NCI-H2029 (cell line): ENCODE measurements at places on chromosomes 7 and 10.

- no peak for DNase-seq
These were observed 23.4 kb downstream of the SMURF1 start for GRCh38 chr7:99120501-99120900.

DNA sequence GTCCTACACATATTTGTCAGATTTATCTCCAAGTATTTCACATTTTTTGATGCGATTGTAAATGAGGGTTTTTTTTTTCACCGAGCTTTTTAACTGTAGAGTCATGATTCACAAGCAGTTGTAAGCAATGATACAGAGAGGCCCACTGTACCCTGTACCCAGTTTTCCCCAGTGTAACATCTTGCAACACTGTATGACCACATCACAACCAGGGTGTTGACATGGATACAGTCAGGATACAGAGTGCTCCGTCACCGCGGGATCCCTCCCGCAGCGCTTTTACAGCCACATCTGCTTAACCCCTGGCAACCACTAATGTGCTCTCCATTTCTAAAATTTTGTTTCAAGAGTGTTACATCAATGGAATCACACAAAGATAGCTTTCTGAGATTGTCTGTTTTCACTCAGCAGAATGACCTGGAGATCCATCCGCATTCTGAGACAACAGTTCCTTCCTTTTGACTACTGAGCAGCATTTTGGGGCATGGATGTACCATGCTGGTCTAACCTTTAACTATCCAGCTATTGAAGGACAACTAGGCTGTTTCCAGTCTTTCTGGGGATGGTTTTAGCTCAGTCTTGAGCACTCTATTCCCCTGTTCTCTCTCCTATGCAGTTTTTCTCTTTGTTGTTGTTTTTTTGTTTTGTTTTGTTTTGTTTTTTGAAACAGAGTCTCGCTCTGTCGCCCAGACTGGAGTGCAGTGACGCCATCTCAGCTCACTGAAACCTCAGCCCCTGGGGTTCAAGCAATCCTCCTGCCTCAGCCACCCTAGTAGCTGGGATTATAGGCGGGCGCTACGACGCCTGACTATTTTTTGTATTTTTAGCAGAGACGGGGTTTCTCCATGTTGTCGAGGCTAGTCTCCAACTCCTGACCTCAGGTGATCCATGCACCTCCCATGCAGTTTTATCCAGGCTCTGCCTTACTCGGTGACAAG lies 25.9 kb downstream of the GPRIN2 start:
- DNase-seq = no peak

- no peak for DNase-seq
These were observed 7.7 kb downstream of the SLC26A4 start for GRCh38 chr7:107668296-107668695.

- DNase-seq = no peak
These were observed 10.5 kb upstream of the UNC5B start for GRCh38 chr10:71201849-71202248.

DNA sequence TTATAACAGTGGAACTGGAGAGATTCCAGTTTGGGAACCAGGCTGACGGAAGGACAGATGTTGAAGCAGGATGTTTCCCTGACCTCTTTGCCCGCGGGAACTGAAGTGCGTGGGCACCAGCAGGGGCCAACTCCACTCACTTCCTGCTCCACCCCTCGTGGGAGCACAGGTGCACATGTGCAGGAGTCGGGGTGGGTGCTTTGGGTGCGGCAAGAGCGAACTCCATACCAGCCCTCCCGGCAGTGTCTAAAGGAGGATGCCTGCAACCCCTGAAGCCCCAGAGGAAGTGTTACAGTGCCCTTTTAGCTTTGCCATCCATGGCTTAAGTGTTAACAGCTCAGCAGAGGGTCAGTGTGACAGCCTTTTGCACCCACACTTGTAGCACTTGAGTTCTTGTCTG lies 27.4 kb upstream of the UBE3C start:
- no peak for DNase-seq

GRCh38 chr7:44769376-44769775 lies 20.7 kb downstream of the ZMIZ2 start:
- peak; percentile 26 for DNase-seq

DNA sequence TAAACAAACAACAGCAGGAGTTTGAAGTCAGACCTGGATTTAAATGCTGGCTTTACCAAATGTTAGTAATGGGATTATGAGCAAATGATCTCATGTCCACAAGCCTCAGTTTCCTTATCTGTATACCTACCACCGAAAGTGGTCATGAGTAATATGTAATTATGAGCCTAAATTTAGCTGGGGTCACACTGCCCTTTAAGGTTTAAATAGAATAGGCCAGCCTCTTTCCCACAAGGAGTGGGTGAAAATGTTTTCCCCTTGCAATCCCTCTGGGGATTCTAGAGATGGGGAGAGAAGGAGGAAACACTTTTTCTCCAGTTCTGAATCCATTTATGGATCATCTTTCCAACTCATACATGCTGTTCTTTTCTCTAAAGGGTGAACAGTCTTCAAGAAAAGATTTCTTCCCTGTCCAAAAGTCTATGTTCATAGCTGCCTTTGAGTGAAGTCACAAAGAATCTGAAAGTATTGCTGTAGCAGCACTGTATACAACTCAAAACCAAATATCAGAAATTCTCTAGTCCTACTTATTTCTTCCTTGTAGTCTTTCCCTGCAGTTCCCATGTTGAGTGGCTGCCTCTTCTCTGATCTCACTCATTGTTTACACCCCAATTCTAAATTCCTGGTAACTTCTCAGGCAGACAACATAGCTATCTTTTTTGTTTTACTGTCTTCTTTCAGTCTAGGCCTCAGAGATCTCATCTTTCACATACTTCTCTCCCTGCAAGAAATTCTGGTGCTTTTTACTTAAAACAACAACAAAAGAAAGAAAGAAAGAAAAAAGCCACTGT lies 7.4 kb upstream of the TSPAN12 start:
- DNase-seq = no peak

DNA sequence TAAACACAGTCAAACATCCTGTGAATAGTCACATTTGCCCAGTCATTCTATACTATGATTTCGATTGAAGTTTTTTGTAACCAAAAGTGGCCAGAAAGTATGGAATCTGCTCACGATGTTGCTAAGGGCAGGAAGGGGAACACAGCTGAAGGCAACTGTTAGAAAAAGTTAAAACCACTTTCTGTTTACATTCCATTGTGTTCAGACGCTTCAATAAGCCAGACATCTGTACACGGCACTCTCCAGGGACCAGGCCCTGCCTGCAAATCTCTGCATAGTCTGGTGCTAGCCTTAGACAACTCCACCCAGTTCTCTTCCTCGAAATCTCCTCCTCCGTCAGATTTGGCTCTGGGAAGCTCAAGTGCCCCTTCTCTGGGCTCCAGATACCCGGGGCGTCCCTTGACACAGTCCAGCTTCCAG lies 17.1 kb upstream of the TMEM120A start:
- DNase-seq = no peak

- no peak for DNase-seq
These were observed 1.8 kb upstream of the SP8 start for GRCh38 chr7:20788420-20788990.

DNA sequence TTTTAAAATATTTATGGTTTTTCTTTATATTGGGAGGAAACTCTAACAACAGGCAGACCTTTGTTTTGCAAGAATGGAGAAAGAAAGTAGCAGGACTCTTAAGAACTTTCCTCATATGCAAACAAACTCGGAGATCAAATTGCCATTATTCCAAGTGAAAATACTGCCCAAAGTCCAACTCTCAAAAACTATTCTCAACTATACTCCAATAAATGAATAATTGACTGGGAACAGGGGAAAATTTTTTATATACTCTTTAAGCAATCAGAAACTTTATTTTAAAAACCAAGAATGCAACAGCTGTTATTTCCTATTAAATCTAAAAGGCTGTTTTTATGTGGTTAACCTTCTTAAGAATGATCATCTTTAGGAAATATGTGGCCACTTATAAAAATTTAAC lies 101.9 kb downstream of the COL28A1 start:
- no peak for DNase-seq

DNA sequence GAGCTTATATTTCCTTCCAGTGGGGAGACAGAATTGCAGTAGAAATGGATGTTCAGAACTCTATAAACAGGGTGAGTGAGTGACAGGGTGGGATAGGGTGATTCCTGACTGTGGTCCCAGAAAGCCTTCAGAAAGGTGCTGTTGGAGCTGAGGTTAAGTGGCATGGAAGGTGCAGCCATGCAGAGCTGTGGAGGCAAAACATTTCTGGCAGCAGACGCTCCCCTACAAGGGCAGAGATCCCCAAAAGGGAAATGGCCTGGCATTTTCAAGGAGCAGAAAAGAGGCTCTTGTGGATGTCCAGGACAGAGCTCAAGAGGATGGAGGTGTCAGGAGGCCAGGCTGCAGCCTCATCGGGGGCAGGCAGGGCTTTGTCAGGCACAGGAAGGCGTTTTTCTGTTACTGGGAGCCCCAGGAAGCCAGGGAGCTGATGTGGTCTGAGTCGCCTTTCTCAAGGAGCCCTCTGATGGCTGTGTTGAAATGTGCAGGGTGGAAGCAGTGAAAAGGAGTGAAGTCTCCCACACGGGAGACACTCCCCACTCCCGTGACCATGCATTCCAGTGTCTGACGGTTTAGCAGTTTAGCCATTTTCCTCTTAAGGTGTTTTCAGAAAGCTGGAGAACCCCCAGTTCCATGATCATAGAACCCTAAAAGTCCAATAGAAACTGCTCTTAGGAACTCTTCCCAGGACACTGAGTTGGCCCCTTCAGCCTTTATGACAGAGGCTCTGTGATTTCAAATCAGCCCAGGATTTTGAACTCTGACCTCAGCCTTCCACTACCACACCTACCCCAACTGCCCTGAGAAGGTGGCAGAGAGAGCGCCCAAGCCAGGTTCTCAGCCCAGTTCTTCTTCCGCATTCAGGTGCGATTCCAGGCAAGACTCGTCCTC lies 96.2 kb downstream of the C10orf105 start:
- DNase-seq = no peak

DNA sequence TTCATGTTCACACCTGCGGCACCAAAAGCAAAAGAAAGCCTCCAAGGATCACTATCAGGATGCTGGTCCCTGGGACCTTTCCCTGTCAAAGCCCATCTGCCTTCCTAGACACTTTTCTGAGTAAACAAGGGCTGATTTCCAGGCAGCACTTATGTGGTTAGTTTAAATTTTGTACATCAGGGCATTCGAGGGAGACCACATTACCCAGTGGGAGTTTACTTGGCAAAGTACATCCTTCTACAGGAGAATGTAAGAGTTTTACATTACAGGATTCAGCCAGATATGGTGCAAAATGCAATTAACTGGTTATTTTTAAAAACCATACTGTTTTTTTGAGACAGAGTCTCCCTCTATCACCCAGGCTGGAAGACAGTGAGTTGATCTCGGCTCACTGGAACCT lies 132.1 kb downstream of the CSTF2T start:
- no peak for DNase-seq

DNA sequence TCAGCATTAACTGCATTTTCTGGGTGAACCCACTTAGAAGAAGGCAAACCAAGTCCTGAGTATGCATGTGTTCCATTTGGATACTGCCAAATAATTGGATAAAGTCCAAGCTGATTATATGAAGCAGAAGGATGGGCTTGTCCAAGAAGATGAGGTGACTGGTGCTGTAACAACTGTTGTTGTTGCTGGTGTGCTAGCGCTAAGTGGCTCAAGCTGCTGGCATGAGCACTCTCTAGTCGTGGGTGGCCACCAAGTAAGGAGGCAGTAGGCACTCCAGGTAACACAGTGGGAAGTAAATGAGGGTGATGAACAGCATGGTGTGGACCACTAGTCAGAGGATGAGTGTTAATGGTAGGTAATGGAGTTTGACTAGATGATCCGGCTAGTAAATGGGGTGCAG lies 80.4 kb downstream of the NRBF2 start:
- DNase-seq = no peak

GRCh38 chr10:70673043-70673928 lies 980 bp downstream of the ADAMTS14 start:
- DNase-seq = no peak

DNA sequence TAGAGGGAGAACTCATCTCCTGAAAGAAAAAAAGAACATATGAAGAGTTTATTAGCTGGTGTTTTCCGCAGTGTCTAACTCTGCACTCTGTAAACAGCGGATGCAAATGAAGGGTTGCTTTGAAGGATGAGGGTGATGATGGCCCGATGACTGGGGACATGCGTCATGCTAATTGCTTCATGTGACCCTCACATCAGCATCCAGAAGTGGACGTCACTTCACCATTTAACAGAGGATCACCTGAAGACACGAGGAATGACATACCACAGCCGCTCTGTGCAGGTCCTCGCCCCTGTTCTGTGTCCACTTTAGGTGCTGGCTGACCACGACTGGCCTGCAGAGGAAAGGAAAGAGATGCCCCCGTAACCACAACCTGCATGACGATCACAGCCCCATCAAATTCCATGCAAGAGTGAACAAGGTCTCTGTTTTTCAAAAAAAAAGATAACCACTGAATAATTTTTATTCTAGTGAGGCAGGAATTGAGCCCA lies 82.9 kb downstream of the KLF6 start:
- no peak for DNase-seq

GRCh38 chr10:84292502-84292901 lies 35.9 kb upstream of the CCSER2 start:
- no peak for DNase-seq

- DNase-seq = no peak
These were observed 52.4 kb upstream of the TNS3 start for GRCh38 chr7:47634273-47634672.

DNA sequence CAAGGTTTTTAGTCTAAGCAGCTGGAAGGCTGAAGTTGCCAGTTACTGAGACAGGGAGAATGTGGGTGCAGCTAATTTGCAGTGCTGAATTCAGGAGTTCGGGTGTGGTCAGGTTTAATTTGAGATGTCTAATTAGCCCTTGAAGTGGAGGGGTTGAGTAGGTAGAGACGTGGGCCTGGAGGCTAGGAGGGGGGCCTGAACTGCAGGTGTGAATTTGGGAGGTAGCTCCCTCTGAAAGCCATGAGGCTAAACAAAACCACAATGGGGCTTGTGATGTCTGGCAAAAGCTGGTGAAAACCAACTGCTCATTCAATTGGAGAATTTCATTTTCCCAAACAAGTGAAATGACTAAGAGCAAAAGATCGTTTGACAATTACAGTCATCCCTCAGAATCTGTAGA lies 246.0 kb upstream of the NFE2L3 start:
- DNase-seq = no peak

DNA sequence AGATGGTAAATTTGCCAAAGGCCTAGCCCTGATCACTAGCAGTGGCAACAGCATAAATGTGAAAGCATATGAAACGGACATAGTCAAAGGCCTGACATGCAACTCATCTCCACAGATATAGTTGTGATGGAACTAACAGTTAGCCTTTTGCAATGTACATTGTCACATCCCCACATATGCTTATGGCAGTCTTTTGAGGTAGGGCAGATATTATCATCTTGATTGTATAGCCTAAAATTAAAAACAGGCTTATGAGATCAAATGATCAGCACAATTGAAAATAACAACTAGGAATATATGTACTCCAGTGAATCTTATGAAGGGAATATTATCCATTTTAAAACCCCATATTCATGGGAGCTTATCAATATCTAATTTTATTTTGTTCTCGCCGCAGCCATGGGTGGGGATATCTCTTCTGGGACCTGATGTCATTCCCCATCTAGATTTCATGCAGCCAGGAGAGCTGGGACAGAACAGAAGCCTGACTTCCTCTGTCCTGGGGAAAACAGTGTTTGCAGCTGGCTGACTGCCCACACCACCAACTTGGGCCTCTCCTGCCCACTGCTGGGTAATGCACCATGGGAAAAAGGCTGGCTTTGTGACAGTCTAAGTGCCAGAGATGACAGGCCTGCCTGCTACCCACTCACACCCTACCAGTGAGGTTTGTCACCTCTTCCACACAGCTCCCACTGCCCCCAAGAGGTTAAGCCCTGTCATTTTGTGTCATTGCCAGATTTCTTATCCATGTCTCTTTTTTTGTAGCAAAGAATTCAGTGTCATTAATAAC lies 180.2 kb upstream of the FZD1 start:
- peak; percentile 35 for DNase-seq

- DNase-seq = peak; percentile 2
These were observed 4.0 kb upstream of the HECW1 start for GRCh38 chr7:43108255-43109011.
